ENCODE measurements at places on chromosomes 3 and 15.

- no peak for DNase-seq
These were observed 3.5 kb upstream of the SPTBN5 start for GRCh38 chr15:41897363-41897799.

GRCh38 chr3:4936982-4937614 is 42.1 kb upstream of the BHLHE40 start:
- no peak for DNase-seq

GRCh38 chr3:170806141-170806540 is 63.9 kb downstream of the RPL22L1 start:
- no peak for DNase-seq

DNA sequence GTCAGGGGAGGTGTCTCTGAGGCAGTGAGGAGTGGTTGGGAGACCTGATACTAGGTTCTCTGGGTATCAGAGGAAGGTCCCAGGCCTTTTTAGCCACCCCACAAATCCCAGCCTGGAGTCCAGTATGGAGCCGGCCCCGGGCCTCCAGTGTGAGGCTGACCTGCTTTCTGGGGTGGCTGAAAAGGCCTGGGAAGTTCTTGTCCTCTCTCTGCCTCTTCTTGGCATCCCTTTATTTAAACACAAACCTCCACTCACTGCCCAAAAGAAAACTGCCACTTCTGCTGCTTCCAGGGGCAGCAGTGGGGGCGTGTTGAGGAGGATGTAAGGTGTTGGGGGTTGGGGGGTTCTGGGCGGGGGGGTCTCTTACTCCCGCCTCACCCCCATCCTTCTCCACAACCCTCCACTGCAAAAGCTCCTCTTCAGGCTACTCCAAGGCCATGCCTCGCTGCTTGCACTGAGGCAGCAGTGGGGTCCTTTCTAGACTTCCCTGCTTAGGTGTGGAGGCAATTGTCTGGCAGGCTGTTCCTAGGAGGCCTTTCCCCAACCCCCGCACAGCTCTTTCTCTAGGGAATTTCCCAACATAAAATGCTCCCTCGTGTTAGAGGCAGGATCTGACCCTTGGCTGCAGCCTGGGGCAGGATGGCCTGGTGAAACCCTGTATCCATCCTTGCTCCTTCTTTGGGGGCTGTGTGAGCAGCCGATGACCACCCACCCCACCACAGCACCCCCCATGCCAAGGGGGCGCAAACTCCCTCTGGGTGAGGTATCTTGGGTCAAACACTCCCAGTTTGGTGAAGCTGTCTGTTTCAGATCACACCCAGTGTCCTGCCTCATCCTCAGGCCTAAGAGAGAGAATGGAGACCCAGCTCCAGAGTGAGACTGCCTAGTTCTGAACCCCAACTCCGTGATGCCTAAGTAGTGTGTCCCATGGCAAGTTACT is 12.1 kb upstream of the RAD18 start:
- no peak for DNase-seq

GRCh38 chr3:181050738-181051137 is 61.2 kb upstream of the DNAJC19 start:
- DNase-seq = no peak

- no peak for DNase-seq
These were observed 75.0 kb downstream of the AAGAB start for GRCh38 chr15:67179411-67179995.

DNA sequence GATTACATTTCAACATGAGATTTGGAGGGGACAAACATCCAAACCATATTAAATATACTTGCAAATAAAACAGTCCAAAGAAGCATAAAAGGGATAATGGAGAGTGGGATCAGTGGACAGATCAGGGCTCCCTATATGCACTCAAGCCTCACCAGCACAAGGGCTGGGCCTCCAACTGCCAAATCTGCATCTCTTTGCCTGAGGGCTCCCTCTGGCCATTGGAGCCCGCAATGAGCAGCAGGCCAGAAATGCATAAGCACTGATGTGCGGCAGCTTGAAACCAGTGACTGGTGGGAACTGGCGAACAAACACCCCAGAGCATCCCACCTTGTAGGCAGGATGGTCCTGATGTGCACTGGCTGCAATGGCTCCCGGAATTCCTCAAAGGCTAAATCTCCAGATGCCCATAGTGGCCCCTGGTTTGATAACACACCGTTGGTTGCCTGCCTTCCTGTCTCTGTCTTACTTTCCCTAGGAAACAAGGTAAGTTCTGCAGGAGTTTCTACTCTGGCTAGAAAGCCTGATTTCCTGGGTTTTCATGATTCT is 55.9 kb upstream of the POMGNT2 start:
- DNase-seq = no peak

DNA sequence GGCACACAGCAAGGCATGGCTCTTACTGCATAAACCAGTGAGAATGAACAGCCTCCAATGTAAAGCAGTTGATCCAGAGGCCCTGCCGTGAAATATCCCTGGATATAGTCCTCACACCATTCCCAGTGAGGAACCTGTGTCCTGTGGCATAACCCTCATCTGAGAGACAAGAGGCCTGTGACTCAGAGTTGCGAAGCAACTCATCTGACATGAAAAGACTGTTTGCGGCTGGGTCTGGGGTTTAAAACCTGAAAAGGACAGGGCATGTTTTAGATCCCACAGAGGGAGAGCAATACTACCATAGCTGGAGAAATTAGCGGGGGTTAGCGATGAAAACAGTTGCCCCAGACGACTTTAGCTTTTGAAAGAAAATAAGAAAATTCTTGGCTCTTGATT is 165.3 kb upstream of the BHLHE40 start:
- DNase-seq = no peak

DNA sequence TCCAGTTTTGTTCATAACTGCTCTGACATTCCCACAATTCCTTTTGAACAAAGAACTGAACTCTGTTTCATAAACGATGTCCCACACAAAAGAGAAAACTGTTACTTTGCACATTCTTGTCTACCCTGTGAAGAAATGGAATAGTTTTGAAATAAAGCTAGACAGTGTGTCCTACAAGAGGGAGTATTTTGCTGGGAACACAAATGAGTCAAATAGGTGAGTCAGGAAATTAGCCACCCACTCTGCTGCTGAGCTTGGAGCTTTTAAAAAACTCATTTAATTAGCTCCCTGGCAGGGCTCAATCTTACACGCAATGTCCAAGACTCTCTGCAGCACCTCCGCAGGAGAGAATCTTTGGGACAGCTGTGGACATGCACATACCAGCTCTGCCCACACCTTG is 193.4 kb downstream of the SLC9A9 start:
- DNase-seq = no peak

GRCh38 chr3:113128386-113129015 is 82.9 kb upstream of the BOC start:
- DNase-seq = no peak

GRCh38 chr3:102400142-102400541 is 34.7 kb upstream of the ZPLD1 start:
- no peak for DNase-seq

- no peak for DNase-seq
These were observed 1389.3 kb upstream of the ALCAM start for GRCh38 chr3:103977417-103977816.

- DNase-seq = no peak
These were observed 262.2 kb downstream of the CHL1 start for GRCh38 chr3:458653-459310.

DNA sequence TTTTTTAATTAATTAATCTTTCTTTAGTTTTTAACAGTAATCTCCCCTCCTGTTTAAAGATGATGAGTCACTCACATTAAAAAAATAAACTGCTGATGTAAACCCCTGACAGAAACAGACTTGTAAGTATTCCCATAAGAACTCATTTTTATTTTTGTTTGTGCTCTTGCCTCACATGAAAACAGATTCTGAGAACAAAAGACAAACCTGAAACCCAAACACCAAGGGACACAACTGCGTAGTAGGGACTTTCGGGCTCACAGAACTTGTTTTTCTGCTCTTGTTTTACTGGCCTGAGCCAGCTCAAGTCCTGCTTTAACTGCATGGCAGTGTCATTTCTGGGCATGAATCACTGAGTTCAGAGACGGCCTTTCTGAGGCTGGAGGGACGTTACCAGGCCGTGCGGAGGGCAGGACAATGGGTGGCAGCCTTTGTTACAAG is 600.8 kb downstream of the FOXP1 start:
- DNase-seq = no peak

GRCh38 chr3:100954199-100954935 is 38.9 kb downstream of the ABI3BP start:
- no peak for DNase-seq

- no peak for DNase-seq
These were observed 14.8 kb downstream of the ARNT2 start for GRCh38 chr15:80418892-80419537.

DNA sequence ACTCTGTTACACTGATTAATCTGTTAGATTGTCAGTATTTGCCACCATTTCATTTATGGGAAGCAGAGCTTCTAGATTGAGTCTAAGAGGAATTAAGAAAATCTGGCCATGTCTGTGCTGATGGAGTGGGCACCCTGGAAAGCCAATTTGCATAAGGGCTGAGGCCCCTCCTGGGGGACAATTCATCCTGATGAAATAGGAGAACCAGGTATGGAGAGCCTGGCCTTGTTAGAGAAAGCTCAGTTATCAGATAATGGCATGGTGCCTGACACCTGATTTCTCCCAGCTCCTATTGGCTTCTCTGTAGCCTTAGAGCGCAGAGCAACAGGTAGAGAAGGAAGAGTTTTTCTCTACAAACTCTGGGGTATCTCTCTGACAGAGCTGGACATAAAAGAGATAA is 114.2 kb downstream of the EBLN2 start:
- DNase-seq = no peak

DNA sequence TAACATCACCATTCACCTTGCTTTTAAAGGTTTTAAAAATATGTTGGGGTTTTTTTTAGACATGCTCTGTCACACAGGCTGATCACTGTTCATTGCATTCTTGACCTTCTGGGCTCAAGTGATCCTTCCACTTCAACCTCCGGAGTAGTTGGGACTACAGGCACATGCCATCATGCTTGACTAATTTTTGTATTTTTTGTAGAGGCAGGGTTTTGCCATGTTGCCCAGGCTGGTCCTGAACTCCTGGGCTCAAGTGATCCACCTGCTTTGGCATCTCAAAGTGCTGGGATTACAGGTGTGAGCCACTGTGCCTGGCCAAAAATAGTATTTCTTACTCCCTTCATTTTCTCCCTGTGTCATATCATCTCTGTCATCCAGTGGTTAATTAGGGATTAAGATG is 101.4 kb downstream of the PIK3R4 start:
- no peak for DNase-seq

DNA sequence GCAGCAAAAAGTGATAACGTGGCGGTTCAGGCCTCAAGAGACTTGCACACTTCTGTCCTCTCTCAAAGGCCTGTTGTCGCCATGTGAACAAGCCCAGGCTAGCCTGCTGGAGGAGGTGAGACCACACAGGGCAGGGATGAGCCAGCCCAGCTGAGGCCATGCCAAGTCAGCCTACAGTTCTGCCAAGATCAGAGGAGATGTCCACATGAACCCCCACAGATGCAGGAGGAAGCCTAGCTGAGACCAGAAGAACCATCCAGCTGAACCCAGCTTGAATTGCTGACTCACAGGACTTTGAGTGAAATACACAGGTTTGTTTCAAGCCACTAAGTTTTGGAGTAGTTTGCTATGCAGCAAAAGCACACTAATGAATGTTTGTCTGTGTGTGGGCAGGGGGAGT is 50.3 kb upstream of the SEC13 start:
- DNase-seq = no peak

DNA sequence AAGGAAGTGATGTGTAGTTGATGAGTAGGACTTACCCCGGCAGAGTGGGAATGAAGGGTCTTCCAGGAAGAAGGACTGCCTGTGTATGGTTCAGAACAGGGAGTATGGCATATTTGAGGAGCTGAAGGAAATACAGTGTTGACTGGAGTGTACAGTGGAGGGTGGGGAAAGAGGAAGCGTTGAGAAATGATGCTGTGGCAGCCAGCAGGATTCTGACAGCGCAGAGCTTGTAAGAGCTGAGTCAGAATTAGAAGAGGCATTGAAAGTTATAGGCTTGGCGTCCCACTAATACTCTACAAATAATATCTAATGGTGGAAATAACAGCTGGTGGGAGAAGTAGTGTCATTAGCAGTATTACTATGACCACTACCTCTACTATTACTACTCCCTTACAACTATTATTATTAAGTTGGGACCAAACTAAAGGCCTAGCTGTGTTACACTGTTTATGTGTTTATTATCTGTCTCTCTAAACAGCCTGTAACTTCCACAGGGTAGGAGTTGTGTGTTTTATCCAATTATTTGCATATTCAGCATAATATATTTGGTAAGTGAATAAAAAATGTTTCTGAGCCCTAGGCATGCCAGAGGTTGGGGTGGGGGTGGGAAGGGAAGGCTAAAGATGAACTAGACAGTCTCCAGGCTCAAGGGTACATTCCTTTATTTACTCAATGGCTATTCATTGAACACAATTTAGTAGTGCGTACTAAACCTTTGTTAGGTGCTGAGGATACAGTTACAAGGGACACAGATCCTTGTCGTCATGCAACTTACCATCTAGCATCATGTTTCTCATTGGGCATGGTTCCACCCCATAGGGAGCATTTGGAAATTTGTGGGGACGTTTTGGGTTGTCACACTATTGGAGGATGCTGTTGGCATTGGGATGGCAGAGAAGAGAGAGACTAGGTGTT is 428.8 kb upstream of the ONECUT1 start:
- no peak for DNase-seq

DNA sequence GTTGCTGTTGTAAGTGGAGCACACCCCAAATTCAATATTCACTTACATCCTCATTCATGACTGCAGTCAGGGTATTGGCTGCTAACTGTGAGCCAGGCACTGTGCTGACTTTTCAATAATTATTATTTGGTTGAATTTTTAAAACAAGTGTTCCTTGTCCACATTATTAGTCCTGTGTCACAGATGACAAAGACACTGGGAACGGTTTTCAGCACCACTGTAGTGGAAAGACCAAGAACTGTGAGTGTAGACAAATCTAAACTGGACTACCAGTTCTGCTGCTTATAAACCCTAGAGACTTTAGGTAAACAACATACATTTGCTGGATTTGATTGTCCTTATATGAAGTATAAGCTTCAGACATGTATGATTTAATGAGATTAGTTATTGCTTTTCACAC is 197.7 kb upstream of the ROBO2 start:
- no peak for DNase-seq

GRCh38 chr3:51353131-51353530 is 32.0 kb upstream of the MANF start:
- no peak for DNase-seq

DNA sequence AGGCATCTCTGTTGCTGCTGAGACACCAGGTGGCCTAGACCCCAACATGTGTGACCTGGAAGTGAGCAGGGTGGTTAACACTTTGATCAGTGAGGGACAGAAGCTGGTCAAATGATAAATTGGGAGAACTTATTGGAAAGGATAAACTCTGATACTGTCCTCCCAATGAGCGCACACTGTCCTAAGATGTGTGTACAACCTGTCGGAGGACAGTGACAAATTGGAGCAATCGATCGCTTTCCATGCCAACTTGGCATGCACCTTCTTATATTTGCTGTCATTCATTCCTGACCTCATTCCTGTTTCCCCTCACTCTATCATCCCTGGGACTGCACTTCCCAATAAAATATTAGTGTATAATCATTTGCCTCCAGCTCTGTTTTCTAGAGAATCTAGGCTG is 198.7 kb upstream of the PROK2 start:
- DNase-seq = no peak
